ENCODE measurements at places on chromosomes 2 and 18.
A peak's percentile ranks its signal among the peaks of the same experiment; 100 is the strongest.

- DNase-seq: no peak
Measured at GRCh38 chr2:118473241-118473640, 374.2 kb downstream of the EN1 start.

DNA sequence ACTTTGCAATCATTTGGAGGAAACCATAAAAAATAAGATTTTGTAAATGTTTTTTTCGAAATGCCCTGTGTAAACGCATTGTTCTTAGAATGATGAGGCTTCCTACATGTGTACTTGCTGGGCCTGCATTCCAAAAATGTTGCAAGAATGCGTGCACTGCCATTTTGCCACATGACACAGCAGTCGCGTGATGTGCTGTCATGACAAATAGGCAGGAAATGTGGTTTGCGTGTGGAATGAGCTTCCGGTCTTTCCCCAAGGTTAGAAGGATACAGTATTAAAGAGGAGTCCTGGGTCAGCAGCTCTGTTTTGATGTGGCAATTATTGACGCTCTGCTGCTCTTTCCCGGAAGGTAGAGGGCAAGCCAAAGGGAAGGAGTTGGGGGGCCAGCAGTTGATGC, 18.1 kb upstream of the SERPINB2 start:
- no peak for DNase-seq

DNA sequence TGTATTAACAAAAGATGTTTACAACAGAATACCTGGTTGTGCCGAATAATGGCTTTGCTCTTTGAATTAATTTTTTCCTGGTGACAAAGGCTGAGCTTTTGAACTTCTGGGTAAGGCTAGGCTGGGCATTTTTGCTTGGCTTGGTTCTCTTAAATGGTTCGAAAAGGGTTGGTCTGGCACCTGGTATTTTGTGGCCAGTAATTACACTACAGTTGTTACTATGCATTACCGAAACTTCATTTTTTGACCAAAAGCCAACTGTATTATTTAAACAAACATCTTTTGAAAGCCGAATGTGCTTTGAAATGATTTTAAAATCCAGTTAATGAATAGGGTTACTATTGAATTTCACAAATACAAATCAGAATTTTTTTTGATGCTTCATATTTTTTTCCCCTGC, 19.4 kb upstream of the NFE2L2 start:
- DNase-seq: no peak

DNA sequence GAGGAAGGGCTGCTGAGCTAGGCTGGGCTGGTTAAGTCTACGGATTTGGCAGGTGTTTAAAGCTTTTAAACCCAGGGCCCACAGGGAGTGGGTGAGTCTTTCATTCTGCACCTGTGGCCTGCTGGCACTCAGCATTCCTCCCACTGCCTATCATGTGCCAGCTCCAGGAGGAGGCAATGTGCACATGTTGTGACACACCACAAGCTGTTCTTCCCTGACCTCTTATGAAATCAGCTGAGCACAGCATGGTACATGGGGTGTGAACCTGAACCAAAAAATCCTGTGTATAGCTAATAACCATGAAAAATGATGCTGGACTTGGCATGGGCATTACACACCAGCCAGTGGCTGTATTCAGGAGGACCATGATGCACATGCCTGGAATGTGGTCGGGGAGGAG, 297.9 kb upstream of the MMADHC start:
- DNase-seq: peak; percentile 13

DNA sequence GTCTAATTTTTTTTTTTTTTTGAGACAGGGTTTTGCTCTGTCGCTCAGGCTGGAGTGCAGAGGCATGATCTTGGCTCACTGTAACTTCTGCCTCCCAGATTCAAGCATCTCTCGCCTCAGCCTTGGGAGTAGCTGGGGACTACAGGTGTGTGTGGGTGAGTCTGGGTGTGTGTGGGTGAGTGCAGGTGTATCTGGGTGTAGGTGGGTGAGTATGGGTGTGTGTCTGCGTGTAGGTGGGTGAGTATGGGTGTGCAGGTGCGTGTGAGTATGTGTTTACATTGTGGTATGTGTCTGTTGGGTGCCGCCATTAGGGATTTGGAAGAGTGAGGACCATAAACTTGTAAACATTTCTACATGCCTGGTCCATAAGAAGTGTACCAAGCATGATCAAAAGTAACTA, 1.5 kb upstream of the RAB6C start:
- DNase-seq: no peak

GRCh38 chr2:39228413-39229209, 15.2 kb downstream of the CDKL4 start:
- DNase-seq: peak; percentile 56

DNA sequence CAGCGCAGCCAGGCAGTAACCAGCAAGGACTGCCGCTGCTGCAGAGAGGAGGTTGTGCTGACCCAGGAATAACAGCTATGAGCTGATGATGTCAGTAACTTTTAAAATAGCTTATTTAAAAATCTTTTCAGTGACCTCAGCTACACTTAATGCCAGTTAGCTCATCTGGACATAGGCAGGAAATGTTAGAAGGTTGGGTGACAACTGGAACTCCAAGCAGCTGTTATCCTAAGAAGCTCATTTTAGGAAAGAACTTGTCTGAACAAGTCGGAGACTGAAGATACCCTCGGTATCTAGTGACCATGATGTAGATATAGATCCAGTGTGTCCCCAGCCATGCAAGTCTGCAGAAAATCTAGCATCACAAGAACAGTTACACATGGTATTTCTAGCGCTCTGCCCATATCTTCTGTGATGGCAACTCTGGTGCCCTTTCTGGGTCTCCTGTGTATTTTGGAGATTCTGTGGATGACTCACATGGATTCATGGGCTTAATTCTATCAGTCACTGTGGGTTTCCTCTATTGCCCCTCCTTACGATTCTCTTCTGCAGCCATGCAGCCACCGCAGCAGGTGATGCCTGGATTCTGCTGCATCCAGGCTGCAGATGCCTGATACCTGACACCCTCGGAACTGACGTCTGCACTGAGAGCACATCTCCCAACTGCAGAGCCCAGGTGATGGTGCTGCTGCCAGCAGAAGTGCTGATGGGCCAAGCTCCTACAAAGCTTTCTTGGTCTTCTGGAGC, 19.8 kb upstream of the PLEK start:
- no peak for DNase-seq

DNA sequence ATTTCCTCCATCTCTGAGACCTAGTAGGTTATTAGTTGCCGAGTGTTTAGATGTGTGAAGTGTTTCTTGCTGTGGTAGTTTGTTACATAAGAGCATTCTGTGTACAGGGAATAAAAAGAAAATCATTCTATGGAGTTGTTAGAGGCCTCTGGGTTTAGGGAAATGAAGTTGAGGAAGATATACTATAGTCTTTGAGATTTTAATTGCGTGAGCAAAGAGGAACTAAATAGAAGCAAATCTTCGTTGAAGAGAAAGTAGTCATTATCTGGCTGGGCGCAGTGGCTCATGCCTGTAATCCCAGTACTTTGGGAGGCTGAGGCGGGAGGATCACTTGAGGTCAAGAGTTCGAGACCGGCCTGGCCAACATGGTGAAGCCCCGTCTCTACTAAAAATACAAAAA, 19.0 kb downstream of the USP39 start:
- DNase-seq: no peak

DNA sequence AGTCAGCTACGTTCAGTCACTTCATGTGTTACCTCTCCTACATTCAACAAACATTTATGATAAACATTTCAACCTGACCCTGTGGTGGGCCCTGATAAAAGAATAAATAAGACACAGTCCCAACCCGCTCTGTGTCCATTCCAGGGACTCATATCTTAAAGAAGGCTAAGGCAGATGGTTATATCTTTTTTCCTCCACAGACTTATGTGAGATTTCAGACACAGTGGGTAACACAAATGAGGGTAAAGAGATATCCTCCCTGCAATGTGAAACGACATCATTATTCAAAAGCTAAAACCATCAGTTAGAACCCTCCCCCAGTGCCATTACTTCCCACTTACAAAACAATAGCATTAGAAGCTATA, 11.1 kb upstream of the HNRNPLL start:
- DNase-seq: no peak

- DNase-seq: no peak
Measured at GRCh38 chr2:14304326-14304725, 328.2 kb upstream of the LRATD1 start.

- no peak for DNase-seq
Measured at GRCh38 chr2:231200805-231201474, 2.5 kb downstream of the ARMC9 start.

- peak; percentile 16 for DNase-seq
Measured at GRCh38 chr18:65415098-65415497, 335.7 kb upstream of the CDH7 start.

DNA sequence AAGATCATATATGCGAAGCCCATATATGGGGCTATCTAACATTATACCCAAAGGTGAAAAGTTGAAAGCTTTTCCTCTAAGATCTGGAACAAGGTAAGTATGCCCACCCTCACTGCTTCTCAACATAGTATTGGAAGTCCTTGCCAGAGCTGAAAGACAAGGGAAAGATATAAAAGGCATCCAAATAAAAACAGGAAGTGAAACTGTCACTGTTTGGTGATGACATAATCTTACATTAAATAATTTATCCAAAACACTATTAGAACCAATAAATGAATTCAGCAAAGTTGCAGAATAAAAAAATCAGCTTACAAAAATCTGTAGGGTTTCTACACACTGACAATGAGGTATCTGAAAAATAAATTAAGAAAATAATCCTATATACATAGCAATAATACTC, 205.8 kb downstream of the INSIG2 start:
- no peak for DNase-seq

- DNase-seq: no peak
Measured at GRCh38 chr2:88181511-88181910, 11.4 kb downstream of the THNSL2 start.

GRCh38 chr2:162390801-162391200, 46.9 kb downstream of the GCA start:
- DNase-seq: no peak

DNA sequence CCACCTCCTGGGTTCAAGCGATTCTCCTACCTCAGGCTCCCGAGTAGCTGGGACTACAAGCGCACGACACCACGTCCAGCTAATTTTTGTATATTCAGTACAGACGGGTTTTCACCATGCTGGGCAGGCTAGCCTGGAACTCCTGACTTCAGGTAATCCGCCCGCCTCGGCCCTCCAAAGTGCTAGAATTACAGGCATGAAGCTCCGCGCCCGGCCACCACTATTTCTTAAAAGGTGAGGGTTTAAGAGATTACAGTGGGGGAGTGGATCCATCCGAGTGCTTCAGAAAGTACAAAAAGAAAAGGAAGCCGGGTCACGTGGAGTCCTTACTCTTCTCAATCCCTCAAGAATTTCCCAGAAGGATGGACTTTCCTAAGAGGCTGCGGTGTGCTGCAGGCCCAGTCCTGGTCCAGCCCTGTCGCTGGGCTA, 146.9 kb downstream of the ANKRD44 start:
- no peak for DNase-seq

DNA sequence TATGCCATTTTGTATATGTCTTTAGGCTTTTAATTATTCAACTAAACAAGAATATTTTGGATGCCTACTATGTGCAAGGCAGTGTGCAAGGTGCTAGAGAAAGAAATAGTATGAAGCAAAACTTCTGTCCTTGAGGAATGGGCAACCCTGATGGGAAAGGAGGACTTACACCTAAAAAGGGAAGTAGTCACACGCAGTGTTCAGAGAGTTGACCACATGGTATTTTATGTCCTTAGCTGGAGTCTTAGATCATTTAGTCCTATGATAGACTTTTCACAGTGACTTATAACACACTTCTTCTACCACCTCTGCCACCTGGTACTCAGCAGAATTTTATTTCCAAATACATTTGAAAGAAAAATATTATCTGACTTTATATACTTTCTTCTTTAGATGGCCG, 291.6 kb downstream of the PLCL1 start:
- DNase-seq: no peak

DNA sequence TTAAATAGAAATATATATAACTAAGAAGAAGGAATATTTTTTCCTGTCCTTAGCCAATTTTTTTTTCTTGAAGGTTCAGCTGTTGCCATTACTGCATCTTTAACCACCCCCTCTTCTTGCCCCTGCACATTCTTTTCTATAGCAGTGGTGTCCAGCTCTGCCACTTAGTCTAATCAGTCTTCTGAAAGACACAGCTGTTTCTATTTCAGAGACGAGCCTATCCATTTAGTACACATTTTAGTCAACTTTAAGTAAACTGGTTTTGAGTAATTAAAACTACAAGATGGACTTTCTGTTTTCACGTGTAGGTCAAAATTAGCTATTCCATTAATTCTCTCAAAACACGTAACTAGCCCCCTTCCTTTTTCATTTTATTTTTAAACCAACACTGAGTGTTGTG, 21.0 kb downstream of the SPOPL start:
- DNase-seq: no peak

DNA sequence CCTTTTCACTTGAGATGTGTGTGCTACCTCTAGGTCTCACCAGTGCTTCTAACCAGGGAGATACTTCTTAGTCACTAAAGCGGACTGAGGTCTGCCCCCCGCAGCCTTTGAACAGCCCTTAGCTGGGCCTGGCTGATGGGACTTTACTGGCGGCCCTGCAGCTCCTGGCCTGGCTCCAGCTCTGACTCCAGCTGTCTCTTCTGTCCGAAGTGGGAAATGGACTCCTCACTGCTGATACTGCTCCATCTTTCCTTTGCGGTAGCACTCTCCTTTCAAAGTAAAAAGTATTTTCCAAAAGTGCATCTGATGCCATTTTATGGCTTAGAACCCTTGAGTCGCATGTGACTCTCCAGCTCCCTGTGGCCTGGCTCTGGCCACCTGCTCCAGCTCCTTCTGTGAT, 64.5 kb downstream of the ATP9B start:
- no peak for DNase-seq

GRCh38 chr2:242030226-242030575, 160.7 kb downstream of the RTP5 start:
- DNase-seq: no peak

DNA sequence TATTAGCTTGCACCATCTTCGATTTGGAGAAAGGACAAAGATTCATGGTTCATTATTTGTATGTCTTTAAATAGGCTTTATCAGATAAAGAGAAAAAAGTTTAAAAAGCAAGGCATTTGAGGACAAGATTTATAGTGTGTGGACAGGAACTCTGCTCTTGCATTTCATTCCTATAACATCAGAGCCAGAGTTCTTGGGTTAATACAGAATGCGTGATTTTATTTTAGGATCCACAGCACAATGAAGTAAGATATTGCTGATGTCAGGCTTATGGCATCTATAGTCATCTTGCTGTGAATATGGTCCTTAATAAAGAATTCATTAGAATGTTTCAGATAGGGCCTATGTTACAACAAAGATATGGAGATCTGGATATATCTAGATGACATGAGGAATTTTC, 19.7 kb downstream of the RASGRP3 start:
- DNase-seq: no peak

DNA sequence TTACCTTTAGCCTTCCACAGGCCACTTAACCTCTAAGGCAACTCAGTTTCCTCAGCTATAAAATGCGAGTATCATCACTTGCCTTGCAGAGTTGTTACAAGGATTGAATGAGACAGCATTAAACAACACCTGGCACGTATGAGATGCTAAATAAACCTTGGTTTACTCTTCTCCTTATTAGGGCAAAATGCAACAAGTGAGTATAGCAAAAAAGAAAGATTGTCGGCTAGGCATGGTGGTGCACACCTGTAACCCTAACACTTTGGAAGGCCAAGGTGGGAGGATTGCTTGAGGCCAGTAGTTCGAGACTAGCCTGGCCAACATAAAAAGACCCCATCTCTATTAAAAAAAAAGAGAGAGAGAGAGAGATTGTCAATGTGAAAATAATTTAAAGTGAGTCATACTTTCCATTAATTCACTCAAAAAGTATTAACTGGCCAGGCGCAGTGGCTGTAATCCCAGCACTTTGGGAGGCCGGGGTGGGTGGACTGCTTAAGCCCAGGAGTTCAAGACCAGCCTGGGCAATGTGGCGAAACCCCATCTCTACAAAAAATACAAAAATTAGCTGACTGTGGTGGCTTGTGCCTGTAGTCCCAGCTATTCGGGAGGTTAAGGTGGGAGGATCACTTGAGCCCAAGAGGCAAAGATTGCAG, 8.0 kb downstream of the ATAD2B start:
- DNase-seq: no peak
